Left lung (tissue), 14 donors: ENCODE measurements at places on chromosomes 6 and 20.

DNA sequence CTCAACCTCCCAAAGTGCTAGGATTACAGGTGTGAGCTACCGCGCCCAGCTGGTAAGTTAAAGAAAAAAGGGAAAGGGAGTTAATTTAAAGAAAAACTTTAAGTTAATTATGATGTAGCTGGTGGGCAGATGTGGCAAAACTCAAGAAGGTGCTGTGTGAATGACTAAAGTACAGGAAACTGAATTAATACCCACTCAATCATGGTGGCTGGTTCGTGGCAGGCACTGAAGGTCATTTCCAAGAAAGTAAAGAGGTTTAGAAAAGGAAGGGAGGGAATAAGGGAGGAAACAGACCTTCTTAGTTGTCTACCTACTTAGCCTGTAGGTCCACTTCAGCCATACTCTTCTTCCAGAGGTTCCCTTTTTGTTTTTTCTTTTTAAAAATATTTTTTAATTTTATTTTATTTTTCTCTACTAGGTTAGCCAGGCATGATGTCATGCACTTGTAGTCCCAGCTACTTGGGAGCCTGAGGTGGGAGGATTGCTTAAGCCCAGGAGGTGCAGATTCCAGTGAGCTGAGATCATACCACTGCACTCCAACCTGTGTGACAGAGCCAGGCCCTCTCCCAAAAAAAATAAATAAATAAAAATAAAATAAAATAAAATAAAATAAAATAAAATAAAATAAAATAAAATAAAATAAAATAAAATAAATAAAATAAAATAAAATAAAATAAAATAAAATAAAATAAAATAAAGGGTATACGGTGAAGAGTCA, 11.9 kb upstream of the TGM3 start:
- no peak for DNase-seq

DNA sequence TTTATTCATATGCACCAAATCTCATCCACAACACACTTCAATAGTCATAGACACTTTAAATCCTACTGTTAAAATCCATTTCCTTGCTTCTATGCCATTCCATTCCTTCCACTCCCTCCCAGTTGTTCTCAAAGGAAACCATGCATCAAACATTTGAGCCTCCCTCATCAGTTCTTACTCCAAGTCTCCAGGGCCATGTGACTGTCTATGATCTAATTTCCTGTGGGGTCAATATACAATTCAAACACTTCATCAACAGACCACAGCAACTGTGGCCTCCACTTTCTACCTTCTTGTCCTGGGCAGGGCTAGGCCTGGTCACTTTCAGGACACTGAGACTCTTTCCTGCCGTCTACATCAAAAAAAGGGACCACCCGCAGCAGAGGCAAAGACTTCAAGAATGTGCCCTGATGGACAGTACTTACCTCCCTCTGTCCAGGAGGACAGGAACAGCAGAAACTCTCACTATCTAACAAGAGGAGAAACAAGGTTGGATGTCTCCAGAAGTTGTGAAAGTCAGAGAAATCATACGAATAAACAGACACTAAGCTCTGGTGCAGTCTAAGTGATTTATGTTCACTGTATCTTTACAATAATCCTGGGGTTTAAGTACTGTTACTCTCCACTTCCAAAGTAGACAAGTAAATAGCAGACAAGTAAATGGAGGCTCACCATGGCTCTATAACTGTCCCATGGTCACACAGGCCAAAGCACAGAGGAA, 160.2 kb downstream of the QRSL1 start:
- DNase-seq: no peak

DNA sequence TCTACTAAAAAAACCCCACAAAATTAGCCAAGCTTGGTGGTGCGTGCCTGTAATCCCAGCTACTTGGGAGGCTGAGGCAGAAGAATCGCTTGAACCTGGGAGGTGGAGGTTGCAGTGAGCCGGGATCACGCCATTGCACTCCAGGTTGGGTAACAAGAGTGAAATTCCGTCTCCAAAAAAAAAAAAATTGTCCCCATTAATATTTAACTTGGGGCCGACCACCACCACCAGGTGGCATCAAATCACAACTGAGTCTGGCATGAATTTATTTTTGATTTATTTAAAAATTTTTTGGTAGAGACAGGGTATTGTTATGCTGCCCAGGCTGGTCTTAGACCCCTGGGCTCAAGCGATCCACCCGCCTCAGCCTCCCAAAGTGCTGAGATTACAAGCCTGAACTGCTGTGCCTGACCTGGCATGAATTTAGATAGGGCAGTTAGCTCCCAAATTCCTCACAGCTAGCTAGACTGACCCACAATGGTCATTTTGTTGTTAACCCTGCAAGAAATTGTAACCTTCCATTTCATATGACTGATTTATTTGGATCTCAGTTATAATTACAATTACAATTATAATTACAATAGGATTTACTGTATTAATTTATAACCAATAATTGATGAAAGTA, 17.1 kb upstream of the BEND3 start:
- DNase-seq: no peak

- DNase-seq: no peak
Measured at GRCh38 chr6:90204327-90205056, 92.2 kb downstream of the BACH2 start.

- DNase-seq: no peak
Measured at GRCh38 chr20:53711333-53712211, 117.9 kb upstream of the ZNF217 start.

DNA sequence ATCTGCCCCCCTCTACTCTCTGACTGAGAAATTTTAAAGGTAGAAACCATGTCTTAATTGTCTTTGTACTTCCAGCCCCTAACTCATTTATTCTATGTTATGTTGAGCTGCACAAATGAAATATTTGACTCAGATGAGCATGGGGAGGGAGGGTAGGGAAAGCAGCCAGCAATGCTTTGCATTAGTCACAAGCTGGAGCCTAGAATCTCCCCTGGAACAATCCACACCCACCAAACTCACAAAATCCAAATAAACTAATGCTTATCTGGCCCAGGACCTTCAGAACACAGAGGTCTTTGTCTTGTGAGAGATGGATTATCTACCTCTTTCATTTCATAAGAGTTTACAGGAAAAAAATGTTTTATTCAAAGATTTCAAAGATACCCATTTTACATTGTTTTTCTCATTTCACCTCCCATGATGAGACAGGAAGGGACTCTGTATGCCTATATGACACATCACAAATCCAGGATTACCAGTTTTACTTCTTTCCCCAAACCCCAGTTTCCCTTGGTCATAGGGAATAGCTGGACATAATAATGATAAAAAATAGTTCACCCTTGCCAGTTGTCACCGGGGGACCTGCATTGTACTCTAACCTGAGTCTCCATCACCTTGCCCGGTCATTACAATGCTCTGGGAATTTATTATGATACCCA, 466.9 kb downstream of the KIF16B start:
- no peak for DNase-seq

DNA sequence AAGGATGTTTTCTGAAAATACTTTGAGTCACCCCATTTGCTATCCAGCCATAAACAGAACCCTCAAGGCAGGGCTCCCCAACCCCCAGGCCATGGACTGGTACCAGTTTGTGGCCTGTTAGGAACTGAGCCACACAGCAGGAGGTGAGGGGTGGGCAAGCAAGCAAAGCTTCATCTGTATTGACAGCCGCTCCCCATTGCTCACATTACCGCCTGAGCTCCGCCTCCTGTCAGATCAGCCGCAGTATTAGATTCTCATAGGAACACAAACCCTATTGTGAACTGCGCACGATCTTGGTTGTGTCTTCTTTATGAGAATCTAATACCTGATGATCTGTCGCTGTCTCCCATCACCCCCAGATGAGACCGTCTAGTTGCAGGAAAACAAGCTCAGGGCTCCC, 543.8 kb downstream of the CBLN4 start:
- DNase-seq: no peak

- DNase-seq: no peak
Measured at GRCh38 chr20:20953738-20954618, 152.2 kb downstream of the LINC00237 start.

DNA sequence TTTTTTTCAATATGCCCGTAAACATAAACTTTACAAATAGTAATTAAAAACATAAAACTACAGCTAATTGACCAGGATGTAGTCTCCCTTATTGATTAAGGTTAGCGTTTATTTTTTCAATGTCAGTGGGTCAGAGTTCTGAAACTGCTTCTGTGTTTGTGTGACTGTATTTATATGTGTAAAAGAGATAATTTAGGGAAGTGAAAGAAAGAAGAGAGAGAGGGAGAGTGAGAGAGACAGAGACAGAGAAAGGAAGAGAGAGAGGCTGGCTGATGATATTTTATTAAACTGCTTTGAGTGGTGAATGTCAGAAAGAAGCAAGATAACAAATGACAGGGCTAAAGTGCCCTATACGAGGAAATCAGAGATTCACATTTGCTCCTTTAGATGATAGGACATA, 266.1 kb upstream of the PTCHD4 start:
- no peak for DNase-seq

DNA sequence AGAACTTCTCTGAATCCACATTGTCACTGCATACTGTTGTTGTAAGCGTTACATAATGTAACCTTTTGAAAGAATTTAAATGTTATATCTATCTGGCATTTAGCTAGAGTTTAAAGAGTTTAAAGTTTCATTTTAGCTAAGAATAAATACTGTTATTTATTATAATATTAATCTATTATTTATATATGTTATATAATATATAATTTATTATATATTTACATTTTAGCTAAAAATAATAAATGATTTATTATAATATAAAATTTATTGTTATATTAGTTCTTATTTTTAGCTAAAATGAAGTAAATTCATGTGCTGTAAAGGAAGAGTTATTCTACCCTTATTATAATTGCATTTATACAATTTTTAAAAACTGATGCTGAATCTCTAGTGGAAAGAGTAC, 255.4 kb upstream of the QKI start:
- DNase-seq: no peak

- DNase-seq: no peak
Measured at GRCh38 chr20:40812415-40812925, 123.4 kb upstream of the MAFB start.

DNA sequence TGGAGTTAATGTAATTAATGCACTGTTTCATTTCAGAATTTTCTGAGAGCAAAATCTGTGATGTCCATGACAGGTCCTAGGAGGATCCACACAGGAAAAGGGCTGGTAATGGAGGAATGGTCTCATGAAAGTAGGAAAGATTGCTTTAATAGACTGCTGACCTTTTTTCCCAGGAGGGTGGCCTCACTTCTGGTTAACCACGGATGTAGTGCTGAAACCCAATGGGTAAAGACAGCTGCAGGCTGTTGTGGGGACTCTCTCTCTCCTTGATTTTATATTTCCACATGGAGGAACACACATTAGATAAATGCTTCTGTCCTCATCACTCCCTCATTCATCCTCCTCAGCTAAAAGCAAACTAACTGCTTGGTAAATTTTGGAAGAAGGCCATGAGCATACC, 23.6 kb upstream of the RIPOR2 start:
- DNase-seq: no peak
